Stimulated activated CD4-positive, alpha-beta T cell treated with anti-CD3 and anti-CD28 coated beads, Interleukin-4, amount 100 ng/mL, for 48 hours (primary cell): ENCODE measurements at places on chromosomes 1 and 21.

GRCh38 chr1:116433275-116434257 is 60.5 kb downstream of the ATP1A1 start:
- no peak for DNase-seq

GRCh38 chr1:245143849-245144248 is 10.9 kb upstream of the KIF26B start:
- no peak for DNase-seq

DNA sequence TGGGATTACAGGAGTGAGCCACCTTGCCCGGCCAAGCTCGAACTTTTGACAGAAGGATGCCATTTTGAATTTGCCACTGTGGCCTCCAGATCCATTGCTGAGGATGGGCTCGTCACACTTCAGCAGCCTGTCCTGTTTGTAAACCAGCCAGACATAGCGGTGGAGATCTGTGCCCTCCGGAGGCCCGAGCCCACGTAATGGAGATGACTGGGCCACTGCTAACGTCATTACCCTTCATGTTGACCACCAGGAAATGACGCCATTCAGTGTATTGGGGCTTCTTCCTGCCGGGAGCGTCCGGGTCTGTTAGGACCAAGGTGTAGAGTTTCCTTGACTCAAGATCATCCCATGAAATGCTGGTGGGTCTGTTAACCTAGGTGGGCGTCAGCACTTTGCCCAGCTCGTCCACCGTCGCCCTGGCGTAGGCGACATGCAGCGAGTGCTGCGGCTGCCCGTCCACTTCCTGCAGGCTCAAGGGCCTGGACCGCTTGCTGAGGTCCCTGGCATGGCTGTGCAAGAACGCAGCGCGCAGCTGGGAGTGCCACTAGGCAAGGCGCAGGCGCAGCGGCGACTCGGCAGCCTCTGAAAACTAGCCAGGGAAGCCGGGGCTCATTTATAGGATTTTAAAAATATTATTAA is 40.8 kb downstream of the PTPRC start:
- no peak for DNase-seq

GRCh38 chr1:3248155-3249141 is 179.4 kb downstream of the PRDM16 start:
- no peak for DNase-seq

DNA sequence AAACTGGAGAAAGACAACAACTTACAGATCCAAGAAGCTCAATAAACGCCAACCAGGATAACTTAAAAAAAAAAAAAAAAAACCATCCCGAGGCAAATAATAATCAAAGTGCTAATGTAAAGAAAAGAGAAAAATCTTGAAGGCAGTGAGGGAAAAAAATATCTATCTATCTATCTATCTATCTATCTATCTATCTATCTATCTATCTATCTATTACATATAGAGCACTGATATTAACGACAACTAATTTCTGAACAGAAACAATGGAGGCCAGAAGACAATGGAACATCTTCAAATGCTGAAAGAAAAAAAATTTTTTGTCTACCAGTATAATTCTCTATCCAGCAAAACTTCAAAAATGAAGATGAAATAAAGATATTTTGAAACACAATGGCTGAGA is 18.0 kb downstream of the PACC1 start:
- DNase-seq, result no peak

GRCh38 chr21:37800456-37801061 is 115.7 kb downstream of the KCNJ6 start:
- no peak for DNase-seq

GRCh38 chr1:92960395-92961130 is 699 bp downstream of the DIPK1A start:
- peak; percentile 42 for DNase-seq

DNA sequence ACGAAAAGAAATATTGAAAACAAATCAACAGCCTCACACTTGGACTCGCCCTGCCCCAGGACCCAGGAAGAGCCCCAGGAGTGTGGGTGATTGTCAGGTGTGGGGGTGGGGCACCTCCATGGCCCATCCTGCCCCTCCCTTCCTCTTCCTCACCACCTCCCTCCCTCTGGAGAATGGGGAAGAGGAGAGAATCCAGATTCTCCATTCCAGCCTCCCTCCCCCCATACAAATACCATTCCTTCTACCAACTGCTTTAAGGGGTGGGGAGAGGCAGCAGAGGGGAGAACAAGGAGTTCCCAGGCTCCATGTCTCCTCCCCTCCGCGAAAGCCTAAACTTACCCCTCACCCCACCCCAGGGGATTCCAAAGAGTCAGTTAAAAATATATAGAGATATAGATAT is 36.7 kb downstream of the MEF2D start:
- DNase-seq, result no peak

- DNase-seq, result no peak
Observed at GRCh38 chr1:184033711-184034167, 3.8 kb downstream of the COLGALT2 start.

DNA sequence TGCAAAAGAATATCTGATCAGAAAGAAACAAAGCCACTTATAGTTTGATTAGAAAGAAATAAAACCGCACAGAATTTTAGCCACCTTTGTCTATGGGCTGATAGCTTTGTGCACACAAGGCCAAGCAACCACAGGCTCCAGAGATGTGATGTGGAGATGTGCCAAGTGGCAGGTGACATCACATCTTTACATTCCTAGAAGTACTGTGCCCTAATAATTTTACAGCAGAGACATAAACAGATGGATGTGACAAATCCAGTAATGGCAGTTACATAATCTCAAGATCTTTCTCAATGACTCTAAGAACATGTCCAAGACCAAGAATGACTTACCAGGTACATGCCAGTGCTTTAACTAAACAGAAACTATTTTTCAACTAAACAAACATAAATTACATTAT is 159.5 kb downstream of the LTN1 start:
- DNase-seq, result no peak

DNA sequence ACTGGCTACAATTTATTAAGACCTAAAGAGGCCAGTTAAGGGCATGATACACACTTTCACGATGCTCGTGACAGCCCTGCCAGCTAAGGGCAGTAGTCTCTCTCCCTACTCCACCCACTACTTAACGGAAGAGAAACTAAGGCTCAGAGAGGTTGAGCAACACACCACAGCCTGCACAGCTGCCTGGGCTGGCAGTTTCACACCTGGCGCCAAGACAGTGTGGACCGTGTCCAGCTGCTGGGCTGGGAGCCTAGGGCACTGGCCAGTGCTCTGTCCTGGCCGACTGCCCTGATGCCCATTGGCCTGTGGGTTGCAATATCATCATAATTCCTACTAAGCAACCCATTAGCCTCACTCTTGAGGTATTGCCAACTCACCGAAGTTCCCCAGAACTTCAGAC is 27.6 kb downstream of the TENT5C start:
- no peak for DNase-seq

- no peak for DNase-seq
Observed at GRCh38 chr21:46038341-46038829, 56.8 kb downstream of the COL6A1 start.

DNA sequence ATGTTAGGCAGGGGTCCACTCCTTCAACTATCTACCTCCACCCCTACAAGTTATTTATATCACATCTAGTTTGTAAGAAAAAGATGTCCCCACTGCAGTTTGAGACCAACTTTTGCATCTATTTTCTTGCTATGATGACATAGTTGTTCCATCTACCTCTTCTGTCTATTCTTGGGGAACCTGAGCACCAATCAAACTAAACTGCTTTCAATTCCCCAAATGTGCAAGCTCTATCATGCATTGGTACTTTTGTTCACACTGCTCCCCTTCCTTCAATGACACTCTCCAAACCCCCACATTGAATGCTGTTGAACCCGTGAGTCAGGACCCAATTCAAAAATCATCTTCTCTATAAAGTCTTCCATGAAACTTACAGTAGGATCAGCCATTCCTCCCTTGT is 16.0 kb upstream of the FRRS1 start:
- no peak for DNase-seq

DNA sequence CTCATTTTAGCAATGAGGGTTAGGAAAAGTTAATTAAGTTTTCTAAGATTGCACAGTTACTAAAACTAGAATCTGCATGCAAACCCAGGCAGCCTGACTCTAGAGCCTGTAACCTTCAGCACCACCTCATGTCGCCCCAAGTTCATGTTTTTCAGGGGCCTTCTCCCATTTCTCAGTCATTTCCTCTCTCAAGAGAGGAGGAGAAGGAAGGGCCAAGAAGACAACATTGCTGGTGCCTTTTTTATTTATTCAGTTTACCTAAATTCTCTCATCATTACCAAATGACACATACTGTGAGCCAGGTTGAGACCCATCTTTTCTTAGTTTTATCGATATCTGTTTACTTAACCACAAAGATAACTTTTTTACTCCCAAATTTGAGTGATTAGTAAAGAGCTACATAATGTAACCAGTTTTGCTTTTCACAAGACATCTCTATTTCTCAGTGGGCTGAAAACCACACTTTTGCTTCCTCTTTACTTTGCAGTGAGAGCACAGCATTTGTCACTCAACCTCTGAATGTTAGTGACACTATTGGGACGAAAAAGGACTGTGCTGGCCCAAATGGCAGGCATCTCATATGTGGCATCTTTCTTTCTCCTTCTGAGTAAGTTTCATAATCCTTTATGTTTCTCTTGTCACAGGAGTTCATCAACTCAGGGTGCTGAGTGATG is at the start of gene CD101:
TSS of gene CD101 (plus strand) at position 507 of the 674 bp plus-strand sequence. CDS start at position 565, 58 bp downstream.
- DNase-seq, result no peak

DNA sequence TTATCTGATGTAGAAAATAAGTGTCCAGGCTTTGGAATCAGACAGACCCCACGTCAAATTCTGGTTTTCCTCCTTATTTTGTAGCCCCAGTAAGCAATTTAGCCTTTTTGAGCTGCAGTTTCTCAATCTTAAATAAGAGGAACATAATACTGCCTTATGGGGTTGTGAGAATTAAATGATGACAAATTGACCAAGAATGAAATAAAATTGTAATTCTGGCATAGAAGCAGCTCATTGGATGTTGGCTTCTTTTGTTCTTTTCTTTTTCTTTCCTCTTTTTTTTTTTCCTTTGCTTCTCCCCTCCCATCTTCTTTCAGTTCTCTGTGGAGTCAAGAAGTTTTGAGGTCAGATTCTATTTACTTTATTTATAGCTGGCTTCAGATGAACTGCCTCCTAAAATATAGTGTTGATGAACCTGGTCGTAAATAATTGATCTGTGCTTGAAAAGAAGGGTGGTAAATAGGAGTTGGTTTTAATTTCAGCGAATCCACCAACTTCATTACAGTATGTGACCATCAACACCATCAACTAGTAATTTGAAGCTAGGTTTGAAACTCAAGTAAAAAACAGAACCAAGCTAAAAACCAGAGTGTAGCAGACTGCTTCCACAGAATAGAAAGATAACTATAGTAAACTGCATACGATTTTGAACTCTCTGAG is 81.1 kb downstream of the CACHD1 start:
- DNase-seq, result no peak

DNA sequence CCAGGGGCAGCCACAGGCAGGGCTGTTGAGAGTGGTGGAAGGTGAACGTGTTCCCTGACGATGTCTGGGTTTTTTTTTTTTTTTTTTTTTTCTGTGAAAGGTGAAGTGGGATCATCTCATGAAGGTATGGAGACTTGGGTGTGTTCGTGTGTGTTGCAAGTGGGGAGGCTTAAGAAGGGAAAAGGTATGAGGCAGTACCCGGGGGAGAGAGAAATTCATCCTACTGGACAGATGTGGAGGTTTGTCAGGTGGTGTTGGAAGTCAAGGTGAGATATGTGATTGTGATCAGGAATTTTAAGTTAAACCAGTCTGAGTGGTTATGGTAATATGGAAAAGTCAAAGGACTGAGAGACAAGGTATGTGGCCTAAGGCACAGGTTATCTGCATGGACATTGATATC is 5.3 kb downstream of the C1orf115 start:
- DNase-seq, result no peak

DNA sequence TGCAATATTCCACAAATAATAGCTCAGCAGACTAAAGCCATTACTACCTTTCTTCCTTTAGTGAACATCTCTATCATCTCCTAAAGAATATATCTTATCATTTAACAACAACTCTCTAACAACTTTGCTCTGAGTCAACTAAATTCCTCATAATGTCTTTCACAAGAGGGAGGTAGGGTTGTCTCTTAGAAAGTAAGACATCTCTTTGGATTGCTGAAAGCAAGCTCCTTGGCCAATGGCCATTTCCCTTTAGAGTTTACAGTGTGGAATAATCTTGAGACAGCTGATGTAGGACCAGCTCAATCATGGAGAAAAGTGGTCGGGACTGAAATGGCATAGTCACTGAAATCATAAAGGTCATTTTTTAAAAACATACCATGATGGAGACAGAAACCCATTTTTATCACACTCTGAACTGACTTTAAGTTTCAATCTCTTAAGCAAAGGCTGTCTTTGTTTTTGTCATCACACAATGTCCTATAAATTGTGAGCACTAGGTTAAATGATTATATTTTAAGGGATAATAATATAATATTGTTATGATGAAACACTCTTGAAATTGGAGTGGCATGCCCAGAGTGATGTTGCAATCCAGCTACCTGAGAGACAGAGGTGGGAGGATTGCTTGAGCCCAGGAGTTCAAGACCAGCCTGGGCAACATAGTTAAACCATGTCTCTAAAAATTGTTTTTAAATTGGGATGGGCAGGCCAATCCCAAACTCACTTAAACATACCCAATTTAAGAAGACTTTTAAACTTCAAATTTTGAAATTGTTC is 91.1 kb downstream of the SLC44A5 start:
- DNase-seq, result no peak

DNA sequence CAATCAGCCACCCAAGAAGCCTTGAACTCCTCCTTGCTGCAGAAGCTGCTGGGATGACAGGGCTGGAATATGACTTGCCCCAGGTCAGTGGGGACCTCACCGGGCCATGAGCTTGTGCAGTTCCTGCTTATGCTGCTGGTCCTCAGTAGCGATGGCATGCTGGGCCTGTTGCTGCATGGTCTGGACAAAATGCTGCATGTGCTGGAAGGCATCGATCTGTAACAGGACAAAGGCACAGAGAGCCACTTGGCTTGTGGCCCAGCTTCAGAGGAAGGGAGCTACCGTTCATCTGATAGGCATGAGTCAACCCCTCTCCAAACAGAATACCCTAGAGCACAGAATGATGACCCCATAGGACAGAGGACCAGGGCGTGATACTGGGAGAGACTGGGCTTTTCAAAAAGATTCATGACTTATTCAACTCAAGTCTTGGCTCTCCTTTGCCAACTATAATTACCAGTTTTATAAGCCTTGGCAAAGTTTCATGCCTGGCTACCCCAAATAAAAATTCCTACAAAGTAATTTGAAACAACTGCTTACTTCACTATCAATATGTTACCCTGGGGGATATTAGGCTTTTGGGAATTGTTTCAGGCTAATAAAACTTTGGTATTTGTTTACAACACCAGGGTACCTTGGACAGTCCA is 34.7 kb upstream of the EXOSC10 start:
- no peak for DNase-seq

DNA sequence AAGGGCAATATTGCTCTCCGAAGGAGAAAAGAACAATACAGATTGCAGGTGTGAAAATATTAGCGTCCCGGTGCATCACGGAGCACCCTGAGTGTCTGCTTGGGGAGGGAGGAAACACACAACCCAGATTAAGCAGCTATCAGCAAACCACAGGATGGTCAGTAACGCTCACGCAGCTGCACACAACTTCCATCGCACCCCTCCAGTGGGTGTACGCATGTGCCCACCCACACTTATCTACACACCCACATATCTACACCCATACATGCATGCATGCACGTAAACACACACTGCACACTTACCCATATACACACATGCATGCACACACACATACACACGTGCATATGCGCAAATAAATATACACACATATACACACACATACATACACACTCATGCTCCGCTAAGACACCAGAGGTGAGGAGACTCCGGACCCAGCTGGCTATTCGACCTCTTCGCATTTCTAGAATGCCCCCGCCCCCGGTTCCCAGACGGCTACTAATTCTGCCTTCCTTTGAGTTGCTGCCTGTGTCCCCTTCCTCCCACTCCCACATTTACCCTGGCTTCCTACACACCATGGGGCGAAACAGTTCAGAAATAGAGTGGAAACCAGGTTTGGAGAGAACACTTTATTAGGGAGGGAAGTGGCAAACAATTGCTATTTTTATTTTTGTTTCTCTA is 26.2 kb downstream of the ITPKB start:
- DNase-seq, result no peak
